ENCODE measurements at places on chromosomes 2 and 18.

DNA sequence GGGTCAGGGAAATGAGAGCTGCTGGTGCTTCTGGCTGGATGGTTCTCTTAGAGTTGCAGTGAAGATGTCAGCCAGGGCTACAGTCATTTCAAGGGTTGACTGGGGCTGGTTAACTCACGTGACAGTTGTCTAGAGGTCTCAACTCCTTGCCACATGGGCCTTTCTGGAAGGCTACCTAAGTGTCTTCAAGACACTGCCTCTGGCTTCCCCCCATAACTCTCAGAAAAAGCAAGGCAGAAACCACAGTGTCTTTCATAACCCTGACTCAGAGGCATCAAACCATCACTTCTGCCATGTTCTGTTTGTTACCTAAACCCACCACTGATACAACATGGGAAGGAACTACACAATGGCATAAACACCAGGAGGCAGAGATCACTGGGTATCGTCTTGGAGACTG lies 828.9 kb downstream of the EPHA4 start:
- no peak for DNase-seq

- DNase-seq, result peak; percentile 70
Measured at GRCh38 chr2:1736997-1737480, 7.3 kb downstream of the PXDN start.

DNA sequence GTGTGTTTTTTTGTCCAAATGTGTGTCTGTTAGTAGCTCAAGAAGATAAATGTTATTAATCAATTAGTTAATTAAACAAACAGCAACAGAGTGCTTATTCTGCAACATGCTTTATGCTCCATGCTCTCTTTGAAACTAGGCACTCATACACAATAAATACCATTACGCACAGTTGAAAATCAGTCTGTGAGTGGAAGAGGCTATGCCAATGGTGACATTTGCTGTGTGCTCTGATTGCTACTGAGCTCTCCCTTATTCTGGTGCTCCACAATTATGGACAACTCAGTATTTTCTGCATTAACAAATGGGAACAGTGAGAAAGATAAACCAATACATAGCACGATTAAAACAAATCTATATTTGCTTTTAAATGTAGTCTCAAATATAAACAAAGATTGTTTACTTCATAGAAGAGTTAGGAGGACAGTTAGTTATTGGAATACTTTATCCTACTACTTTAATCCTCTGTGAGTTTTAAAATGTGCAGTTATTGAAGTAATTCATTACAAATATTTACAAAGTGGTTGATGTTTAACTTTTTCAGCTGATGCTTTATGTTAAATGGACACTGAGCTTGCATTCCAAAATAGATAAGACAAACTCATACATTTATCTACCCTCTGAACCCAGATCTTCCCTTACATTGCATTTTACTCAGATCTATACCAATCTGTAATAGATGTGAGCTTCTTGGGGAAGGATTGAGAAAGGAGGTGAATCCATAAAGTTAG lies 55.3 kb downstream of the NXPH2 start:
- no peak for DNase-seq

GRCh38 chr2:109062145-109062858 lies 66.7 kb upstream of the SH3RF3 start:
- DNase-seq, result no peak

- no peak for DNase-seq
Measured at GRCh38 chr2:60676706-60677330, 79.2 kb upstream of the PAPOLG start.

GRCh38 chr18:35694808-35695207 lies 113.3 kb downstream of the GALNT1 start:
- DNase-seq, result no peak

GRCh38 chr2:204645018-204645773 lies 99.9 kb downstream of the PARD3B start:
- DNase-seq, result no peak

- DNase-seq, result no peak
Measured at GRCh38 chr18:75824661-75825060, 397.2 kb upstream of the SMIM21 start.

- no peak for DNase-seq
Measured at GRCh38 chr2:225233234-225233633, 166.3 kb upstream of the NYAP2 start.

GRCh38 chr2:158142568-158143332 lies 41.1 kb downstream of the UPP2 start:
- peak; percentile 43 for DNase-seq

GRCh38 chr2:233387667-233388528 lies 33.6 kb downstream of the DGKD start:
- peak; percentile 69 for DNase-seq

- peak; percentile 18 for DNase-seq
Measured at GRCh38 chr2:156845806-156846558, 409.8 kb downstream of the GPD2 start.

- no peak for DNase-seq
Measured at GRCh38 chr2:222442665-222443064, 18.3 kb downstream of the SGPP2 start.

GRCh38 chr18:63454497-63454896 lies 22.3 kb upstream of the SERPINB5 start:
- no peak for DNase-seq

DNA sequence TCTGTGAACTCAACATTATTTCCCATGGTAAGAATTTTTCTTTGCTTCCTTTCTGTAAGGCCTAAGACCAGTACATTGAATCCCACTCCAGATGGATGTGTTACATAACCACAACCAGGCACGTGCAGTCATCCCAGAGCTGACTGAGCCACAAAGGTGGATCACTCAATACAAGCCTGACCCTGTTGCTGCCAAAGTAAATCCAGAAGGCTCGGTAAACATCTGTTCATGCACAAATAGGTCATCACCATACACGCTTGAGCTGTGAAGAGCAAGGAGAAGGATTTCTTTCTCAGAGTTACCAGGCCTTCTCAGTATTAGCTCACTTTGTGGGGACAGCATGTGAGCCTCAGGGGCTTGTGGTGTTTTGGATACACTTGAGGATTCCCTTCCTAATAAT lies 791.4 kb upstream of the FANCL start:
- no peak for DNase-seq

- peak; percentile 66 for DNase-seq
Measured at GRCh38 chr2:212940816-212941215, 210.6 kb downstream of the IKZF2 start.

DNA sequence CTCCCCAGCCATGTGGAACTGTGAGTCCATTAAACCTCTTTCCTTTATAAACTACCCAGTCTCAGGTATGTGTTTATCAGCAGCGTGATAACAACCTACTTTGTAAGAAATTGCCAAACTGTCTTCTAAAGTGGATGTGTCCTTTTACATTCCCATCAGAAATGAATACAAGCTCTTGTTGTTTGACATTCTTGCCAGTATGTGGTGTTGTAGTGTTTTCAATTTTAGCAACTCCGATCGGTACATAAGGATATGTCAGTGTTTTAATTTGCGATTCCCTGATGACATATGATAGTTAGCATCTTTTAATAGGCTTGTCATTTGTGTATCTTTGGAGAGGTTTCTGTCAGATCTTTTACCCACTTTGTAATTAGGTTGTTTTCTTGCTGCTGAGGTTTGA lies 1156.3 kb upstream of the CRIM1 start:
- no peak for DNase-seq

- no peak for DNase-seq
Measured at GRCh38 chr2:16482460-16482859, 183.2 kb downstream of the CYRIA start.

DNA sequence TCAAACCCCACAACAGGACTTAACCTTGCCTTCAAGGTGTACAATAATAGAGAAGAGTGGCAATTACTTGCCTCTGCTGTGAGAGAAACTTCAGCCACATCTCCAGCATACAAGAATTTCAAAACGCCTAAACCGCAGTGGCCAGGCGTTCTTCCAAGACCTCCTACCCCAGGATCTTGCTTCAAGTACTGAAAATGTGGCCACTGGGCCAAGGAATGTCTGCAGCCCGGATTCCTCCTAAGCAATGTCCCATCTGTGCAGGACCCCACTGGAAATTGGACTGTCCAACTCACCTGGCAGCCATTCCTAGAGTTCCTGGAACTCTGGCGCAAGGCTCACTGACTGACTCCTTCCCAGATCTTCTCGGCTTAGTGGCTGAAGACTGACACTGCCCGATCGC lies 2.8 kb upstream of the CYB5A start:
- DNase-seq, result no peak

GRCh38 chr2:212712991-212713390 lies 174.4 kb upstream of the ERBB4 start:
- no peak for DNase-seq

- peak; percentile 28 for DNase-seq
Measured at GRCh38 chr2:33607905-33608304, 8.8 kb upstream of the FAM98A start.

DNA sequence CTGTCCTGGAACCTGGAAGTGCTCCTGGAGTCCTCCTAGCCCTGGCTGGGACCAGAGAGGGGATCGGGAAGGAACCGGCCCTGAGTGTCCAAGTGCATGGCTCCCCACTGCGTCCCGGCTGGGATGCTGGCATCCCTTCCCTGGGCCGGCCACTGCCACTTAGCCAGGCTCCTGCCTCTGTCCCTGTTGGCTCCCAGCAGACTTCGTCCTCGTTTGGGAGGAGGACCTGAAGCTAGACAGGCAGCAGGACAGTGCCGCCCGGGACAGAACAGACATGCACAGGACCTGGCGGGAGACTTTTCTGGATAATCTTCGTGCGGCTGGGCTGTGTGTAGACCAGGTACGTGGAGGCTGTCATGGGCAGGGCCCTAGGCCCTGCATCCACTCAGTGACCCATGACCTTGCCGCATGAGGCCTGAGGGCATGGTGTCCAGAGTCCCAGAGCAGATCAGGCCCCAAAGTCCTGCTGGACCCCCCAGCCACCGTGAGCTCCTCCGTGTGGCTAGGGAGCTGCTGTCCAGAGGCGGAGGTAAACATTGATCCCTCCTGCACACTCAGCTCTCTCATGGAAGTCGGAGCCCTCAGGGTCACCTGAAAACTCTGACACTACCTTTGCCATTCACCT lies 7.1 kb downstream of the ANO7 start:
- no peak for DNase-seq

- DNase-seq, result peak; percentile 85
Measured at GRCh38 chr2:3519255-3520205, at the start of gene ADI1. ADI1 (minus strand) TSS chr2:3519531; CDS start chr2:3519487, 44 bp downstream.

DNA sequence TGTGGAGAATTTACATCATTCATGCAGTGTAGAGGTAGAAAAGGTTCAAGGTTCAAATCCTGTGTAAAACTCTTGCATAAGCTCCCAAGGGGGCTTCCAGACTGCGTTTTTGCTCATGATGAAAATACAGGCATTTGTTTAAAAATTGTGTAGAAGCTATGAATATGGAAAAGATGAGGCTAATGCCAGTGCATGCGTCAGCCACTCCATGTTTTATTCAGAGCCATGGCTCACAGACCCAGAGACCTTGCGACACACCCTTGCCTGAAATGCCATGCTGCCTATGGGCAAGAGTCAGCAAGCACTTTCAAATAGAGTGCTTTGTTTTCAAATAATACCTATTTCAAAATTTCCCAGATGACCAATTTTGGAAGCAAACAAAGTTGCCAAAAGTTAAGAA lies 262.3 kb downstream of the TRIB2 start:
- DNase-seq, result no peak

DNA sequence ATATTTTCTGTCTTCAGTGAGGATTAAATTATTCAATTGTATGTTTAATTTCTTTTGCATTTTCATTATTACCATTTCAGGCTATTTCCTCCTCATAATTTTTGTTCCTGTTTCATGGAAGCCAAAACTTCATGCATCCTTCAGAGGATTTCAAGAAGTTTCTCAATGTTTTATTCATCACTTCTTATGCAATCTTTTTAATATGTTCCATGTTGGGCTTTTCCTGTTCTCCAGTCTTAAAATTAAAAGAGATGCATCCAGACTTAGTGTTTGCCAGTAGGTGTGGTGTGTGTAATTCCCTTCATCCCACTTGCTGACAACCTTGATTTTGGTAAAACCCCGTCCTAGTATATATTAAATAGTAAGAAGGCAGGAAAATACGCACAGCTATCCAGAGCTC lies 190.0 kb downstream of the EN1 start:
- no peak for DNase-seq

- DNase-seq, result no peak
Measured at GRCh38 chr18:8835521-8835953, 130.2 kb downstream of the MTCL1 start.

DNA sequence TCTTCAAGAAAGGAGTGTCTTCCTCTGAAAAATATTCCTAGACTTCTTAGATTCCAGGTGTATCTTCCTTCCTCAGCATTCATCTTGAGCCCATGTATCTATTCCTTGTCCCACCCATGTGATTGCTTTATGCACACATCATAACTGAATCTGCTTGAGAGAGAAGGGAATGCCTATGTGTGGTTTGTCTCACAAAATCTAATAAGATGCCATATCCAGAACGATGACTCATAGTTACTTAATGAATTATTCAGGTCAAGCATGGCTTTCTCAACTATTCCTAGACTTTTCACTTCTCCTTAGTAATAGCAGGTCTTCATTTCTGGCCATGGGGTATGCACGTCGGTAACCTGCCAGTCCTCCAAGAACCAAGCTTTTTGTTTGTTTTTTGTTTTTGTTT lies 121.8 kb downstream of the SETBP1 start:
- no peak for DNase-seq

- DNase-seq, result peak; percentile 12
Measured at GRCh38 chr2:187618813-187619212, 64.6 kb upstream of the TFPI start.

GRCh38 chr2:200279857-200280256 lies 26.6 kb upstream of the SPATS2L start:
- DNase-seq, result no peak

DNA sequence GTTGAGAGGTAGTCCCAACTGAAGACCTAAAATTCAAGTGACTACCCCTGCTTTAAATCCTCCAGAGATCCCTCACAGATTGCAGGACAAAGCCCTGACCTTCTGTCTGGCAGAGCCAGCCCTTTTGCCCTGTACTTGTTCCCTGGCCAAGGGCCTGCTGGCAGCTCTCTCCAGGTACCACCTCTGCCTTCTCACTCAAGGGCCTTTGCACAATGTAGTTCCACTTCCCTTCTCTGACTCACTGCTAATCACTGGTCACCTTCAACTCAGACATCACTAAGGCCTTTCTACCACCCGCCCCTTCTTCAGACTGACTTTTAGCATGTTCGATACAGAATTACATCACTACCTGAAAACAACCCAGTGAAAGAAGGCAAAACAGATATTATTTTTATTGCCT lies 411.0 kb downstream of the TMEM182 start:
- DNase-seq, result no peak

All from cardiac muscle cell (in vitro differentiated cells and primary cell).